ENCODE measurements at places on chromosomes 4 and X.
A peak's percentile ranks its signal among the peaks of the same experiment; 100 is the strongest.

DNA sequence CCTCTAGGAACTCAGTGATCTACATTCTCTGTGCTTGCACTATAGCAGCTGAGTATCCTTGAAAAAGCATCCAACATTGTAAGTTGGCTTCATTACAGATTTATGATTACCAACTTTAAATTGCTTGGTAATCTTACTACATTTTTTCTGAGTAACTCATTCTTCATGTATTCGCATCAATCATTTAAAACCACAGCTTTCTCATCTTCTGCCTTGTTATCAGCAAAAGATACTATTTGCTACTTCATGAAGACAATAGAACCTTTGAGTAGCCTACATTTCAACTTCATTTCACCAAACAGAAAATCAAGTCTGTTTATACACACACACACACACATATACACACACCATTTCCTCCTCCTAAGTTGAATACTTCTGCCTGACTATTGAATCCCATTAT, 6.2 kb upstream of the DCAF8L2 start:
- no peak for DNase-seq

GRCh38 chrX:74015379-74016019, 288.5 kb upstream of the ZCCHC13 start:
- peak; percentile 85 for DNase-seq

DNA sequence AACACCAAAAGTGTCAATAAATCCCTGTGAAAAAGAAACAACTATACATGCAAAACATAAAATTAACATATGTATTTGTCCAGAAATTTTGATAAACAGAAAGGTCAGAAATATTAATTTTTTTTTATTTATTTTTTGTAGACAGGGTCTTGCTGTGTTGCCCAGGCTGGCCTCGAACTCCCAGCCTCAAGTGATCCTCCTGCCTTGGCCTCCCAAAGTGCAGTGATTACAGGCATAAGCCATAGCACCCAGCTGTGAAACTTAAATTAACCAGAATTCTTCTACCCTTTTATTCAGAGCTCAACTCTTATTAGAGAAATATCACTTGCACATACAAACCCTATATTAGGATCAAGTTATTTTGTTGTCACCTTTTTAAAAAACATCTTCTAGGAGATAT, 16.2 kb downstream of the ANAPC10 start:
- no peak for DNase-seq

DNA sequence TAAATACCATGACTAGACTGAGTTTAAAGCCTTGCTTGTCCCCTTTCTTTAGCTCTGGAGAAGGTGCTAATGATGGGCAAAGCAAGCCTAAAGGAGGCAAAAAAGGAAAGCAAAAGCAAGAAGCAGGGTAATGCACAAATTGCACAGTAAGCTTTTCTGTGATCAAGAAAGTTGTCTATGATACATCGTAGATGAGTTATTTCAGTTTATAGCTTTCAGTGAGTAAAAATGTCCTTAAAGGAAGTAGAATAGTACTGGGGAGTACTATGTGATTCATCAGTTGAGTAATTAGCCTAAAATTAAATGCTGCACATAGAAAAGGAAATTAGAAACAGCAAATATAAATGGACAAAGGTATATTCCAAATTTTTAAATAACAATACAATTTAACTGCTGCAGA, 50.2 kb upstream of the PDE5A start:
- DNase-seq, result no peak

DNA sequence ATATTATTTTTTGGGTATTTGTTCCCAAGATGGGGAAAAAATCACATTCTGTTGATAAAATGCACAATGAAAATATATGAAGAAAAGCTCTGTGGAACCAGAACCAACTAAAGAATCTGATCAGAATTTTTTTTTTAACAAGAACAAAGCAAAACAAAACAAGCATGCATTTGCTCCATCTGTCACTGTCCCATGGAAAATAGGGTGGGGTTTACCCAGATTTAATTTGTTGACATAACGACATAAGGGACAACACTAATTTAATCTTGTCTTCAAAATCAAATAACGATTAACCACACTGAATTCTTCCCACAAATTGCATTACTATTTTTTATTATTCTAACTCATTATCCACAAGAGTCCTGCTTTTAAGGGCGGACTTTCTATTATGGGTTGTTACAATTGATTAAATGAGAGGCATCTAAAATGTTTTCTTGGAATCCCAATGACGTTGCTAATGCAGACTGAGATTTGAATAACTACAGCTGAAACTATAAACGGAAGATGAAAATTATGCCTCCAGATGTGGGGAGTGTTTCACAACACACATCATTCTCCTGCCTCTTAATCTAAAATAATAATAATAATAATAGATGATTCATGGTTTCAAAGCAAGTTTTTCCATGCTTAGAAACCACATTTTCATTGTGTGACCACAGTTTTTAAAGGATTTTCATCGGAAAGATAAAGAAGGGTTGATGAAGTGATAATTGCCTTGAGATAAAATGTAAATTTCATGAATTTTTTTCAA, 307.0 kb upstream of the CPEB2 start:
- DNase-seq, result no peak

DNA sequence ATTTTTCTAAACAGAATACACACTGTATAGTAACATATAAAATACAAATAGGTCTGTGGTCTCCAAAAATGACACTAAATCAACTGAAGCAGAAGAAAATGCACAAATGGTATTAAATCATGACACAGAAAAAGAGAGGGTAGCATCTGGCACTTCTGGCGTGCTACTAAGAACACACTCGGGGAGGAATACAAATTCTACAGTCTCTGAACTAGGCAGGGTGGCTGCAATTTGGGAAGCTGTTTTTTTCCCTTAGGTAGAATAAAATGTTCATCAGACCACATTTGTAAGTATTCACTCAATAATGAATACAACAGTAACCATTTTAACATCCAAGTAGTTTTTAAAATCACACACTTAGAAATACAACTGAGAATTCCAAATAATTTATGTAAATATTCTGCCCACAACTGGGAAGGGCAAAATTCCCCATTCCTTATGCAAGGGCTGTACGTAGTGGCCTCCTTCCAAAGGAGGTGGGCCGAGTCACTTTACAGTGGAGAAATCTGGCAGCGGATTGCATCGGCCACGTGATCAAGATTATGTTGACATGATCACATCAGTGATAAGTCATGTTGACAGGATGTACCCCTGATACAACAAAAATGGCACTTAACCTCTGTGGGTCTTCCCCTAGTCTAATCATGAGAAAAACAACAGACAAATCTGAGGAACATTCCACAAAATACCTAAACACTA, 101.1 kb downstream of the TSPAN5 start:
- no peak for DNase-seq

DNA sequence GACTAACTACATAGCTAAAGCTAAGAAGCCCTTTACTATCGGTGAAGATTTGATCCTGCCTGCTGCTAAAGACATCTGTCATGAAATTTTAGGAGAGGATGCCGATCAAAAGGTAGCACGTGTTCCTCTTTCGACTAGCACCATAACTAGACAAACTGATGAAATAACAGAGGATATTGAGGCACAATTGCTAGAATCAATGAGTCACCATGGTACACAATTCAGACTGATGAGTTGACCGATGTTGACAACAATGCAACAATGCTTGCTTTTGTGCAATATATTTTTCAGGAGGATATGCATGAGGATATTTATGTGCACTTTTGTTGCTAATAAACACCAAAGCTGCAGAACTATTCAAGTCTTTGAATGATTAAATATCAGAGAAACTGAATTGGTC, 24.3 kb downstream of the TBCK start:
- no peak for DNase-seq

DNA sequence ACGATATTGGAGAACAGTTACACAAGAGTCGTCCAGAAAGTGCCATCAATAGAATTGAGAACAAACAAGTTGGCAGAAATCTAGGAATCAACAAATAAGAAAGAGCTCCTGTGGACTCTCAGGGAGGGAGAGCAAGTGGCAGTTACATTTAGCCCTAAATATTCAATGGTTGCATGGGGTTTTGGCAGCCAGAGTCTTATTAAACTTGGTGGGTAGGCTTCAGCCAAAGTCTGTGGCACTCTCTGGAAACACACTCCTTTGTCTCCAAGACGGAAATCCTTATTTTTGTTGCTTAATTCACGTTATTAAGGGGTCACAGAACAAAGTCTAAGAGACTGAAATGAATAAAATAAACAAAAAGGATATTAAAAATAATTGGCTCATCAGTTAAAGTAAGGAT, 742.2 kb upstream of the ATOH1 start:
- DNase-seq, result no peak

- DNase-seq, result no peak
These were observed 26.1 kb downstream of the PALLD start for GRCh38 chr4:168522829-168523489.

DNA sequence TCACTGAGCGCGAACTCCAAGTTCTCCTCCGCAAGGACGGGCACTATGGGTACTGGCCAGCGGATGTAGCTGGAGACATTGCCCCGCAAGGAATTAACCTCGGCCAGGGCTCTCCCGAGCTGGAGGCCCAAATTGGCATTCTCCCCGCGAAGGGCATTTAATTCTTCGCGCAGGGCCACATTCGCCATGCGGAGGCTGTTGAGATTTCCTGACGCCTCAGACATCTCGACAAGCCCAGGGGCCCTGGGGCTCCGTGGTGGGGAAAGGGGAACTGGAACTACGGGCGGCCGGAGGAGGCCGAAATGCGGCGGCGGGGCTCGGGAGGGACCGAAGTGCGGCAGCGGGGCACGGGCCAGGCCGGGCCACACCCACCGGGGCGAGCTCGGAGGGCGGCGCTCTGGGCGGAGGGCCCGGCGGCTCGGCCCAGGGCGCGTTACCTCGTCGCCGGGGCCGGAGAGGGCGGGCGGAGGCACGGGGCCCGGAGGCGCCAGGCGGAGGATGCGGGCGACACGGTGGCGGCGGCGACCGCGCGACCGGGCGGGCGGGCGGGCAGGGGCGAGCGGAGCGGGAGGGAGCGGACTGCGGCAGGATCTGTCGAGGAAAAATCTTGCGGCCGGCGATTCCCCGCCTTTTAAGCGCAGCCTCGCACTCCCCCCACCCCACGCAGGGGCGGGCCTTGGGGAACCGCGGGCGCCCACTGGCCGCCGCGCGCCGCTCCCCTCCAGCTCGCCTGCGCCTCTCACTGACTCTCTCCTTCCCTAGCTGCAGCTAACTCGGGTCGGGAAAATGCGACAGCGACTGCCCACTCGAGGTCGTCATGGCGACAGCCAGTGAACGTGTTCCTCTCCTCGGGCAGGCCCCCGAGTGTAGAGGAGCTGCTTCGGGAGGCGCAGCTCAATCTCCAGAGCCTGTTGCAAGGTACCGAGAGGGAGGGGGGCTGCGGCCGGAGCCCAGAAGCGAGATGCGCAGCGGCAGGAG, at the start of gene RTL5:
Gene RTL5, minus strand, starts transcription at position 599 of the 978 bp plus-strand sequence.
- DNase-seq, result peak; percentile 86

GRCh38 chrX:39633293-39633692, 464.5 kb downstream of the BCOR start:
- DNase-seq, result no peak

GRCh38 chrX:150455215-150455608, 92.1 kb downstream of the MAMLD1 start:
- DNase-seq, result no peak

- DNase-seq, result peak; percentile 96
These were observed 61.7 kb downstream of the MAML3 start for GRCh38 chr4:140092094-140092851.

DNA sequence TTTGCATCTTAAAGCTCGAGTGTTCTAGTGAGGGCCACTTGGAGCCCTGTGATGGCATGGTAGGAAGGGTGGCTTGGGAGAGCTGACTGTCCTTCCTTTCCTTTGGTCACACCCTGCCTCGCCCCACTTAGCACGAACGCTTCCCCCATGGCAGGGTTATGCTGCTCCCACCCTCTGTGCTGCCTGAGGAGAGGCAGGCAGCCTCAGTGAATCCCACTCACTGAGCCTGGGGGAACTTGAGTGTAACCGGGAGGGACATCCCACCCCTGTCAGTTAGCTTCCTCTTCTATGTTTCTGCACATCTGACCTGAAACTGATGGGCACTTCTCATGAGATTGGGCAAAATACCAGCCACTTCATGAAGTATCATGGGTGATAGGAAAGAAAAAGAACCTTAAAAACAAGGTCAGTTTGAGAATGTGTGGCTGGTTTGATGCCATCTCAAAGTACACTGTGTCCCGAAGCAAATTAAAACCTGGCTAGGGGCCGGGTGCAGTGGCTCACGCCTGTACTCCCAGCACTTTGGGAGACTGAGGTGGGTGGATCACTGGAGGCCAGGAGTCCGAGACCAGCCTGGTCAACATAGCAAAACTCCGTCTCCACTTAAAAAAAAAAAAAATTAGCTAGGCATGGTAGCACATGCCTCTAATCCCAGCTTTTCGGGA, 10.1 kb downstream of the TKTL1 start:
- no peak for DNase-seq

- peak; percentile 31 for DNase-seq
These were observed 54.2 kb downstream of the LEF1 start for GRCh38 chr4:108114503-108114902.

GRCh38 chrX:54049801-54050200, 5.5 kb upstream of the PHF8 start:
- peak; percentile 14 for DNase-seq

- DNase-seq, result no peak
These were observed 7.9 kb downstream of the FAM200B start for GRCh38 chr4:15689540-15689939.

DNA sequence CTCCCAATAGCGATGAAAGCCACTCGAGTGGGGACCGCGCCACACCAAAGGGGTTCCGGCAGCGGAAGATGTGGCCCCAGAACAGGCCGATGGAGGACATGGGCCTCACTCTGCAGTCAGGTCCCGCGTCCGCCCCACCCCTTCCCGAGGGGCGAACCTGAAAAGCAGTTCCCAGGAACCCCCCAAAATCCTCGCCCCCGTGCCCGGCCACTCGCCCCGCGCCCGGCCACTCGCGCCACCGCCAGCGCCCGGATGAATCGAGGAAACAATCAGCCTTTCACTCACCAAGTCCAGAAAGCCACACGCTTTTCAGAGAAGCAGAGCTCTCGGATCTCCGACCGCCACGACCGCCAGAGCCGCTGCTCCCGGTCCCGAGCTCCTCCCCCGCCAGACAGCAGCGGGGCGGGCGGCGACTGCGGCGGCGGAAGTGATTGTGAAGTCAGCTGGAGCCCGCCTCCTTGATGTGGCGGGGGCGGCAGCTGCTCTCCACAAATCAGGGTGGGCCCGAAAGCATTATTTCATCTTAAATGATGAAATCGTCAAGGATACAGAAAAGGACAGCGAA, at the start of gene PJA1:
Gene PJA1, minus strand, starts transcription at position 367 of the 565 bp plus-strand sequence. CDS start 2,380 bp downstream, outside the sequence.
- peak; percentile 82 for DNase-seq

DNA sequence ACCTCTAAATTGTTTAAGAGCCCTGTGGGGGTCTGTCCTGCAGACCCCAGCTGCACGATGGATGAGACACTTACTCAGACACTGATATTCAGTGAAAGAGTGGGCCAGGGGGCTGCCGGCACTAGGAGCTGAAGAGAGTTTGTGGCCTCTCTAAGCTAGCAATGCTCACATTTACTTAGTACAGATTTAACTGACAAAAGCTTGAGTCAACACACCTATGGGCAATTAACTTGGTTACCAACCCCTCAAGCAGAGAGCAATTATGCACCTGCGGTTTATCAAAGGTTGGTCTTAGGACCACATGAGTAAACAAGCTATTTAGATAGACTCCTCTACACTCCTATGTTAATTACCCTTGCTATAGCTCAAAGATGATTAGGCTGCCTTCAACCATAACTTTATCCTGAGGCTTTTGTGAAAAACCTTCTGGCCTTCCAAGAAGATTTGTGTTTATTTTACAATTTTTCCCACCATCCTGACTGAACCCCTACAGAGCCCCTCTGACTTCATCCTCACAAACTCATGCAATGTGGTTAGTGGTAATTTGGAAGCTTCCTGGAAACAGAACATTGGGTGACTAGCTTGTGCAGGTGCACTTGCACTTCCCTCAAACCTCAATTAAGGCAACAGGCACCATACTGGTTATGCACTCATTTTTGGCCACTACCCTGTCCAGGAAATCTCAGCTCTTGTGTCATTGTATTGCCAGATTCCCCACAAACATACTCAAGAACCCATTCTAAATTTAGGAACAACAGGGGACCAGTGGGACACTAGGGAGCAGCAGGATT, 234.4 kb upstream of the ITM2A start:
- peak; percentile 67 for DNase-seq

All from ELF-1 (cell line).